ENCODE measurements at places on chromosomes 4 and X. TPM values are rescaled to one million over a fixed set of nuclear protein-coding genes. Genes with fewer than 3 reads are reported as not detected.

DNA sequence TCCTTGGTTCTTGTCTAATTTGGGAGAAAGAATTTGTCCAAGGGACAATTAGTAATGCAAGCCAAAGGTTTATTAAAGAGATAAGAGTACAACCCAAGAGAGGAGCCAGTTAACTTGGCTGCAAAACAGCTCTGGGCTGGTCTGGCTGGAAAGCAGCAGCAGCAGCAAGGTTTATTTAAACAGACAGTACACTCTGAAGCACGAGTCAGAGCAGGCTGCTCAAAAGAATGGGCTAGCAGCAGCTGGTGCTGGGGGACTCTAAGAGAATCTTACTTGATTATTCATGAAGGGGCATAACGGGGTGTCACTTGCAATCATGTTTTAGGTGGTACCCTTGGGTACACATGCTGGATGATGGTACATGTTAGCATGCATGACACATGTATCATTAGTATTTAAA is 17.1 kb upstream of the CT47C1 start:
- H3K4me3 ChIP-seq: no peak overlapping the region
- H3K27me3 ChIP-seq: no peaks in the 10 kb centered on the region
- H3K4me1 ChIP-seq: no peaks in the 10 kb centered on the region
- H3K27ac ChIP-seq: no peak overlapping the region
- DNase-seq: no peak

Gene PCSK1N
- total RNA-seq: 1.4 TPM

DNA sequence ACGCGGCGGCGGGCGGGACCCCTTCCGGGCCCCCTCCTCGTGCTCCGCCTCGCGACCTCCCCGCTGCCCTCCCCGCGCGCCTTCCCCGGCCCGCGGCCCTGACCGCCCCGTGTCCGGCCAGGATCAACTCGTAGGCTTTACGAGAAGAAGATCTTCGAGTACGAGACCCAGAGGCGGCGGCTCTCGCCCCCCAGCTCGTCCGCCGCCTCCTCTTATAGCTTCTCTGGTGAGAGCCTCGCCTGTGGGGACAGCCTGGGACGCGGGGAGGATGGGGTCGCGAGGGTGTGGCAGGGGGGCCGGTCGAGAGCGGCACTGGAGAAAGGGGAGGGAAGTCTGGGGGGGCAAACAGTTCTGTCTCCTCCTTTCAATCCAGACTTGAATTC is 465 bp downstream of the EMD start:
- H3K4me1 ChIP-seq: peaks cover 3% of the 10 kb centered on the region
- no peaks in the 10 kb centered on the region for H3K27me3 ChIP-seq
- no peaks in the 10 kb centered on the region for H3K36me3 ChIP-seq
- H3K27ac ChIP-seq: peak overlapping the region; percentile 96
- peak overlapping the region; percentile 69 for H3K4me3 ChIP-seq
- no peak for DNase-seq

GRCh38 chr4:5710961-5711478 is at the start of gene EVC:
Gene EVC (plus strand): TSS chr4:5711201. CDS start chr4:5711381, 180 bp downstream.
- H3K36me3 ChIP-seq: no peaks in the 10 kb centered on the region
- H3K27ac ChIP-seq: no peak within 1 kb of the TSS
- DNase-seq: no peak

Gene CLDN34
- total RNA-seq: 0.39 TPM

Gene TMPRSS11F
- total RNA-seq: not detected

Gene USP38
- total RNA-seq: 21.2 TPM

DNA sequence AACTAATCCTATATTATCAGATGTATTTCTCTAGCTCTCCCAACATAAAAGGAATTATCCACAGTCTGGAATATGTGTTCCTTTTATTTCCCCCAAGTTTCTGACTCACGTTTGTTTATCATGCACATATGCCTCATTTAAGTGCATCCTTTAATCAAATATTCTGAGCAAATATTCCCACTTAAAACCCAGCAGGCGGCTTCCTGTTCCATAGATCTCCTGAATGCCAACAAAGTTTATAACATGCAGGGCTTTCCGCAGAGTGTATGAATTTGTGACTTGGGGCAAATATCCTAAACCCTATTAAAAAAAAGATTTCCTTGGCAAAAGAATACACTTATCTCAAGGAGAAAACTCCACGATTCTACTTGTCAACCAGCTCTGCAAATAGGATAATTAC is 16.9 kb downstream of the GLRA2 start:
- no peaks in the 10 kb centered on the region for H3K4me1 ChIP-seq
- H3K4me3 ChIP-seq: no peak overlapping the region
- H3K27ac ChIP-seq: no peak overlapping the region

Gene NPY2R
- not detected for total RNA-seq

Measured in right lobe of liver (tissue), 6 donors.